ENCODE measurements at places on chromosomes 6 and 20.
A peak's percentile ranks its signal among the peaks of the same experiment; 100 is the strongest.

DNA sequence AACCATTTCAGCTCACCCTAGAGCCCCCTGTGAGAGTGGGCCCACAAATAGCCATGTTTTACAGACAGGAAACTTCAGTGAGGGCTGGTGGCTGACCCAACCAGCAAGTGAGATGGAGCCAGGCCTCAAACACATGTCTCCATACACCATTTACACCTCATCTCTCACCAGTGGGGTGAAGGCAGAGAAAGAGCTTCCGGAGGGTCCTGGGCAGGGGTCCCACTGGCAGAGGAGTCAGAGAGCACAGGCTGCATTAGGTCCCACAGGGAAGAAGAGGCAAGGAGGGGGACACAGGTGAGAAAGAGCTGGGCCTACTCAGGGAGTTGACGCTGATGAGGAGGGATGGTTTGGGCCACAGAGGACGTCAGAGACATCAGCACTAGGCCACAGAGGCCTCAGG, 172.6 kb downstream of the VEGFA start:
- DNase-seq = no peak

- DNase-seq = no peak
Observed at GRCh38 chr6:134413241-134413643, 95.3 kb upstream of the SGK1 start.

DNA sequence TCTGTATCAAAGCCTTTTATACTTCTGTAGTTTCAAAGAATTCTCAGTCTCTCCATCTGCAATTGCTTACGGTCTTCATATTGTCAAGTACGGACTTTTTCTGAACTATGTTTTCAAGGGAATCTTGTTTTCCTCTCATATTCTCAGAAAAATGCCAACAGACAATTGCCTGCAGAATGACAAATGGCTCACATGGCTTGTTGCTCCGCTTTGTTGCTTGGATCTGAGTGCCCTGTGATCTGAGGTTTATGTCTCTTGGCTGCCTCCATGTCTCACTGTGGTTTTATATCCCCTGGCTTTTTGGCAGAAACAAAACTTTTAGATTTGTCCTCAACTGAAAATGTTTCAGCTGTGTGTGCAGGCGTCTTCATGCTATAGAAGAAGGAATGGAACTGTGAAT, 285.4 kb upstream of the CHD6 start:
- no peak for DNase-seq

GRCh38 chr6:129793447-129793846, 67.7 kb downstream of the TMEM244 start:
- no peak for DNase-seq

DNA sequence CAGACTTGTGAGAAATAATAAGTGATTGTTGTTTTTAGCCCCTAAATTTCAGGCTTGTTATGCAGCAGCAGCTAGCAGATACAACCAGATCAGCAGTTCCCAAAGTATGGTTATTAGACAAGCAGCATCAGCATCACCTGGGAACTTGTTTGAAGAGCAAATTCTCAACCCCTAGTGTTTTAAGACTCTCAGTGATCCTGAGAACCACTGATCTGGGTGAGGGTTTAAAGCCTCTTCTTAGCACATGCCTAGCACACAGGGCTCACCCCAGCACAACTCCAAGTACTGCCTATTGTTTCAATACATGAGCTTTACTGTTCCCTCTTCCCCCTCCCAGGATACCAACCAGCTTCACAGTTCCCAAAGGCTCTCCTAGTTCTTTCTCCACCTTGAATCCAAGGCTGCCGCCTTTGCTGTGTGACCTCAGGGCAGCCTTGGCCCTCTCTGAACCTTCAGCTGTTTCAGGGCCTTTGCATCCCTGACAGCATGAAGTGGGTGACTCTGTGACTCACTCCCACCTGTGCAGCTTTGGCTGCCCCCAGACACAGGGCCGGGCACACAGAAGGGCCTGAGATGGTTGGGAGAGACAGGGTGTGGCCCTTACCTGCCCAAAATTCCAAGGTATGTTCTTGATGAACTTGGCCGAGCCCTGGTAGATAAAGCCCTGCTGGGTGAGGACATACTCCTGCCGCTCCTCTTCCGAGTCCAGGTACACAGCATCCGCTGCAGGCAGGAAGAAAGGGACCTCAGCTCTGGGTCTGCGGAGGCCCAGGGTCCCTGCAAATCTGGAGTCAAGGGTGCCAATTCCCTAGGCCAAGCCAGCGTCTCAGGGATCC, 14.5 kb downstream of the TGM2 start:
- no peak for DNase-seq

GRCh38 chr6:157893238-157893637, 70.2 kb downstream of the SNX9 start:
- DNase-seq = no peak

GRCh38 chr6:129901910-129902309, 40.8 kb upstream of the TMEM244 start:
- no peak for DNase-seq

- no peak for DNase-seq
Observed at GRCh38 chr6:148329596-148330381, 12.8 kb upstream of the SASH1 start.

GRCh38 chr6:7216941-7217621, 95.9 kb downstream of the SSR1 start:
- no peak for DNase-seq

- DNase-seq = no peak
Observed at GRCh38 chr6:41208439-41209106, 7.6 kb upstream of the TREML2 start.

DNA sequence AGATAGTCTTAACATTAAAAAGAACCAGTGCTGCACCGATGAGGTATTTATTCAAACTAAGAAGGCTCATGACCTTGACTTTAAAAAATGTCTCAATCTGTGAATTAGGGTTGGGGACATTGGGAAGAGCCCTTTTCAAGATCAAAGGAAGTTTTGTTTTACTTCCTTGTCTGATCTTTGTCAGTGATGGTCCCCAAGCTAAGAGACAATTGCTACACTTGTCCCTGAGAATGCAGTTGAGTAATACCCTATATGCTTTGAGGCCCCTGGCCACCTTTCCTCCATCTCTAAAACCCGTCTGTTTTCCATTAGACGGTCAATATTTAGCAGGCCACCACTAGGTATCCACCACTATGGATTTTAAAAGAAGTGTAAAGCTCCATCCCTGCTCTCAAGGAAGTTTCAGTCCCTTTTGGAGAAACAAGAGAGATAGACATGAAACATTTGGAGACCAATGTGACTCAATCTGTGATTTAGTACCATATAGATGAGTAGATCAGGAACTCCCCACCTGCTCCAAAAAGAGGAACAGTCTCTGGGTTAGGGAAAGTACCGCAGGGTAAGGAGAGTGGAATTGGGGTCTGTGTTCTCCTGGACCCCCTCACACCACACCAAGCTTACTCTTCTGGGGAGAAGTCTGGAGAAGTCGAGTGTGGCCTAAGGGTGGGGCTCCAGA, 99.1 kb upstream of the ISM1 start:
- DNase-seq = no peak

- DNase-seq = no peak
Observed at GRCh38 chr20:20231528-20232298, 136.2 kb upstream of the INSM1 start.

- DNase-seq = no peak
Observed at GRCh38 chr20:60257671-60258070, 299.4 kb downstream of the CDH26 start.

DNA sequence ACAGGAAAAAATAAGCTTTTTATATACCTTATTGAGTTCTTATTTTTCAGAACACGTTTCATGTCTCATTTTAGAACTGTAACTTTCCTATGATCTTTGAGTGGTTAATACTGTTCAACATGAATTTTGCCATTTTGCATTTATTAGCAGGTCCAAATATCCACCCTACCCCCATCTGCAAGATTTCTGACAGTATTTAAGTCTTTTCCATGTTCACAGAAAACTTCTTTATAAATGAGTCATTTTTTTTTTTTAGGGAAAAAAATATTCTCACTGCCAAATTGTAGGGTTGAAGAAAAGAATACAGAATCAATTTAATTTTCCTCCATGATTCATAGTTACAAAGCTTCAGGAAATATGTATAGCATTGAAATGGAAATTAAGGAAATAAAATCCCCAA, 101.8 kb downstream of the COL21A1 start:
- no peak for DNase-seq

- DNase-seq = no peak
Observed at GRCh38 chr20:1537731-1538058, 19.8 kb downstream of the SIRPD start.

- no peak for DNase-seq
Observed at GRCh38 chr6:25866011-25866410, 8.0 kb downstream of the SLC17A3 start.

DNA sequence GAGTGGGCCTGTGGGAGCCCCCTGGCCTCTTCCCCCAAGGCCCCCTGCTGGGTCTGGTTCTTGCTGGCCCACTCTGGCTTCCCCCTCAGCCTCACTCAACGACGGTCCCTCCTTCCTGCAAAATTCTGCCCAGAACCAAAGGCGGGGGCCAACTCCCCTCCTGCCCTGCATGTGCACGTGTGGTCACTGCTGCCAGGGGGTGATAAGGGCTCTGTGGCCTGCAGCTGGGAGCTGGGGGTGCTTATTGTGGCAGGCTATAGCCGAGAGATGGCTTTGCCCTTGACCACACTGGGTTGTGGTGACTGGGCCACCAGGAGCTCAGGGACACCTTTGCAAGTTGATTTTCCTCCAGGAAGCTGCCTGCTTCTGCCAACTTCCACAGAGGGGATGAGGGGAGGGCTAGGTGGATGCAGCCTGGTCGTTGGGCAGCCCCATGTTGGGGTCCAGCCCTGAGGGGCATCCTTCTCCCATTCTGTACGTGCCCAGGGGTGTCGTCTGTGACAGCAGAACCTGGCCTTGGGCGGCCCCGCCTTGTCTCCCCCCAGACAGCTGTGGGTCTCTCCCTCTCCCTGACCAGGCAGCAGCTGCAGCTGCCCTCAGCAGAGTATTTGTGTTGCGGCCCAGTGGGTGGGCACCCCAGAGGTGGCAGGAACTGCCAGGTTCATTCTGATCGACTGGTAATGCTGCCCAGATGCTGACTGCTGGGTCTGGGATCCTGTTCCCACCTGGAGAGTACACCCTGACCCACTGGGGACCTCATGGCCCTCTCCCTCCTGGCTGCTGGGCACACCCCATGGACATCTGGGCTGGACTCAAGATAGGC, 5.6 kb downstream of the TCEA2 start:
- no peak for DNase-seq

- no peak for DNase-seq
Observed at GRCh38 chr6:147873816-147874215, 365.3 kb downstream of the SAMD5 start.

DNA sequence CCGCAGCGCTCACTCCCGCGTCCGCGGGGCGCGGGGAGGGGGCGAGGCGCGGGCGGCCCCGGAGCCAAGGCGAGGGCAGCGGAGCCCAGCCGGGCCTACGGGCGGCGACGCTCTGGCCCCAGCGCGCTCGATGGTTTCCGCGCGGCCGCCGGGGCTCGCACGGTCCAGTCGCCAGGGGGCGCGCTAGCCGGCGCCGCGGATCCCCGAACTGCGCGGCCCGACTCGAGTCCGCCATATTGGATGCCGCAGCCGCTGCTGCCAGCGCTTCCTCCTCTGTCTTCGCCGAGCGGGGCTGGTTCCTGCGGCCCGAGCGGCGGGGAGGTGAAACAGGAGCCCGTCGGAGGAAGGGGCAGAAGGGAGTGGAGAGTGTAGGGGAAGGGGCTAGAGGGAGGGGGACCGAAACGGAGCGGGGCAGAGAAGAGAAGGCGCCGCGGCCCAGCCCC, at the start of gene SCAF8:
TSS of gene SCAF8 (plus strand) at position 234 of the 443 bp plus-strand sequence. CDS start 485 bp downstream, outside the sequence.
- peak; percentile 88 for DNase-seq

GRCh38 chr20:37365760-37366638, 20.1 kb downstream of the SRC start:
- no peak for DNase-seq

Data from activated naive CD8-positive, alpha-beta T cell treated with anti-CD3 and anti-CD28 coated beads, Interleukin-2, amount 50 U/mL, for 24 hours (primary cell).